ENCODE measurements at places on chromosomes 7 and 10.

DNA sequence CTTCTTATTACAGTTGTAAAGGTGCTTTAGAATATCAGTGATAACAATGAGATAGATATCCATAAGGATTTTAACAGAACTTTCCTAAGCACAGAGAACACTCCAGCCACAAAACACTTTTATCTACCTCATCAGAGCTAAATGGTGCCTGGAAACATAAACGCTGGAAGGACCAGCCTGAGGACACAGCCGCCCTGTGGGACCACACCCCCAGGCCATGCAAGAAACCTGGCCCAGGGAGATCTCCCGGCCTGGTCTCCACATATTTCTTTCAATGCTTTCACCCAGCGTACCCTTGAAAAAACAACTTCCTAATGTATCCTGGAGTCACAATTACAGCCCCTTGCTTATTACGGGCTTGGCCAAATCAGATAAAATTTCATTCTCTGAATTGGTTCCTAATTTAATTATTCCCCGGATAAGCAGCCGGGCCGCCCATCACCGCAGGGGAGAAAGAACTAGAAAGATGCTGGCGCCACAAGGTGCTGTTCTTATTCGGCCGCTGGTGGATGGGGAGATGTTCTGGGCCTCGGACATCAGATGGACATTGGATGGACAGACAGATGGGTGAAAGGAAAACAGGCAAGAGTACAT is 11.8 kb downstream of the CHST15 start:
- no peak for DNase-seq

- DNase-seq: no peak
Measured at GRCh38 chr7:68828575-68828974, 769.7 kb upstream of the AUTS2 start.

- DNase-seq: no peak
Measured at GRCh38 chr7:28466341-28466740, 54.0 kb downstream of the CREB5 start.

- no peak for DNase-seq
Measured at GRCh38 chr10:35409094-35409582, 72.8 kb downstream of the CCNY start.

DNA sequence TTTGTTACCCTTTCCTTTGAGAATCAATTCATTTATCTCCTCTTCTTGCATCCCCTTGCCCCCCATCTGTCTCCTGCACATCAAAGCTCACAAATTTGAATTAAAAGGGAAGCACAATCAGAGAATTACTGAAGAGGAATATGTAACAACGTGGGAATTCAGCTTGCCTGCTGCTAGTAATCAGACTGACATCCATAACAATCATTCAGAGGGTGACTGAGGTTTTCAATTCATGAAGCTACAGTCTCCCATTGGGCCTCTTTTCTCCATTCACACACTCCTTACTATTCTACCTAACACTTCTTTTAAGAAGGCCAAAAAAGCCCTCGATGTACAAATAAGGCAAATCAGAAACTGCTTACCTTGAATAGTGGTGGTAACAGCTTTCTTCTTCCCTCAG is 24.3 kb upstream of the DNA2 start:
- DNase-seq: no peak

DNA sequence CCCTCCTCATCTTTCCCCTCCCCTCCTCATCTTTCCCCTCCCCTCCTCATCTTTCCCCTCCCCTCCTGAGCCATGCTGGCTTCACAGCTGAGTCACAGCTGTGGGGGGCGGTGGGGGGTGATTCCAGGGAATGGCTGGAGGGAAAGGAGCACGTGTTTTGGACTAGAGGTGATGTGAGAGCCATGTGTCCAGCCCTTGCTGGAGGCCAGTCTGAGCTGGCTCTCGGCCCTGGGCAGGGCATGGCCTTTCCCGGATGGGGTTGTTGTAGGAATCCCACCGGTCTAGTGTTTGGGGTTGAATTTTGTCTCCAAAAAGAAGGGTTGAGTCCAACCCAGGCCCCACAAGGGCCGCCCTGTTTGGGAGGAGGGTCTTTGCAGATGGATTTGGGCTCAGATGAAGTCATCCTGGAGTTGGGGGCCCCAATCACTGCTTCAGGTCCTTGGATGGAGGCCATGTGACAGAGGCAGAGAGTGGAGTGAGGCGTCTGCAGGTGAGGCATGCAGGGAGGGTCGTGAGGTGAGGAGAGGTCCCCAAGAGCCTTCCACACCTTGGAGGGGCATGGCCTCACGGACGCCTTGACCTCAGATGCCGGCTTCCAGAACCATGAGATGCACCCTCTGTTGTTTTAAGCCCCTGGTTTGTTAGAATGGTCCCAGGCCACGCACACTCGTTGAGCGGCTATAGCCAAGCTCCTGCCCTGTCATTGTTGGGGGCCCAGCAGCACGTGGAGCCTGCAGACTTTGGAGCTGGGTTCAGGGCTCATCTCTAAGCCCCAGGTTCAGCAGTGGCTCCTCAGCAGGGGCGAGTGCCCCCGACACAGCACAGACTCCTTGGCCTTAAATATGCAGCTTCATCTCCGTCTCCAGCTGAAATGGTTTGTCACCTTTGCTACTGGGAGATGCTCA is 101.6 kb downstream of the DNAJB6 start:
- no peak for DNase-seq

- no peak for DNase-seq
Measured at GRCh38 chr7:142891490-142892082, 6.0 kb upstream of the TRPV6 start.

DNA sequence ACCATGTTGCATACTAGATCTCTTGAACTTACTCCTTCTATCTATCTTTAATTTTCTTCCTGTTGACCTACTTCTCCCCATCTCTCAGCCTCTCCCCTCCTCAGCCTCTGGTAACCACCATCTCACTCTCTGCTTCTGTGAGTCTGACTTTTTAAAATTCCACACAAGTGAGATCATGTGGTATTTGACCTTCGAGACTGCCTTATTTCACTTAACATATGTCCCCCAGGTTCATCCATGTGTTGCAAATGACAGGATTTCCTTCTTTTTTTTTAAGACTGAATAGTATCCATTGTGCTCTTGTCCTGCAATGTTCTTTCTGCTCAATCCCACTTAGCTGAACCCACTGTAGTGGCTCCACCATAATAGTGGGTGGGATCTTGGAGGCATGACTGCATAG is 51.4 kb upstream of the DNAJC1 start:
- DNase-seq: no peak

GRCh38 chr10:101130141-101130540 is 959 bp upstream of the TLX1 start:
- no peak for DNase-seq

- no peak for DNase-seq
Measured at GRCh38 chr10:45253183-45253914, 62.1 kb downstream of the OR13A1 start.

DNA sequence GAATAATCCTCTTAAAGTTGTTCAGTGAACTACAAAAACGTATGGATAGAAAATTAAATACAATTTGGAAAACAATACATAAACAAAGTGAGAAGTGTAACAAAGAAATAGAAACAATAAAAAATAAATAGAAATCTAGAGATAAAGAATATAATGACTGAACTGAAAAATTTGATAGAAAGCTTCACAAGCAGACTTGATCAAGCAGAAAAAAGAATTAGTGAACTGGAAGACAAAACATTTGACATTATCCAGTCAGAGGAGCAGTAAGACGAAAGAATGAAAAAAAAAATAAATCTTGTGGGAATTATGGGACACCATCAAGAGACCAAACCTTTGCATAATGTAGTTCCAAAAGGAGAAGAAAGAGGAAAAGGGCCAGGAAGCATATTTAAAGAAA is 32.4 kb upstream of the NPY start:
- DNase-seq: no peak

DNA sequence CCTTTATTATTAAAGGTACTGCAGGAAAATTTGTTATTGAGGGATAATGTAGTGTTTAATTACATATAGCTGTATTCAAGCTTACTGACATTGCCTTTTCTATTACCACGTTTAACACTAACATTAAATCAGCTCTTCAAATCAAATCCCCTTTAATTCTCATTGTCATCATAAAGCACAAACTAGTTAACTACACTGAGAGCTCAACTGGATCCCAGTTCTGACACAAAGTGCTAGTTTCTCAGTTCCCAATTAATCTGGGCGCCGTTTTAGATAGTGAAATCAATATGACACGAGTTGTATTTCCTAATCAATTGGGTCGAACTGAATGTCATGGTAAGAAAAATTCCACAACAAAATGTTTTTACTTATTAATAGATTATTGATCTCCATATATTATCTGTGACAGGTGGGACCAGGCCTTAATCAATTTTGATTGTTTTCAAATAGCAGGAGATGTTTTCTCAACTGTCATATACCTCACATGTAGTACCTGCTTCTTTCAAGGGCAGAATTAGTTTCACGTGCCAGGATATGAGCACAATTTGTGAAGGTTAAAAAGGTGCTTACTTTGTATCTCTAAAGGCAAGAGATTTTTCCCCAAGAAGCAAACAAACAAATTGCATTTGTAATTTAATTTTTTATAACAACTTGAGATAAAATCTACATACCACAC is 71.0 kb downstream of the AASS start:
- DNase-seq: no peak

- DNase-seq: no peak
Measured at GRCh38 chr10:97875391-97875790, 25.7 kb downstream of the GOLGA7B start.

DNA sequence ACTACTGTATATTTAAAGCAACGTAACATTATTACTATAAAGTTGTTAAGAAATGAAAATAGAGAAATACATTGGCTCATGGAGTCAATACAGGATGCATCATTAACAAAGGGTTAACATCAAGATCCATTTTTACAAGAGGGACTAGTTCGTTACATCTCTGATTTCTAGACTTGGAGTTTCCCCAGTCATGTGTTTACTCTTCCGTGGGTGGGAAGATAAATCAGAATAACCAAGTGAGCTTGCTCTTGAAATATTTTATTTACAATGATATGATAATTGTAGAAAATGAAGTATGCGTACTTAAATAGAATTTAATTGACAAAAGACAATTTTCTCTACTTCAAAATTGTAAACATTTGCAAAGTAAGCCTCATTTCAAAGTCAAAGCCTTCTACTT is 1.0 kb upstream of the PRKAR2B start:
- no peak for DNase-seq

DNA sequence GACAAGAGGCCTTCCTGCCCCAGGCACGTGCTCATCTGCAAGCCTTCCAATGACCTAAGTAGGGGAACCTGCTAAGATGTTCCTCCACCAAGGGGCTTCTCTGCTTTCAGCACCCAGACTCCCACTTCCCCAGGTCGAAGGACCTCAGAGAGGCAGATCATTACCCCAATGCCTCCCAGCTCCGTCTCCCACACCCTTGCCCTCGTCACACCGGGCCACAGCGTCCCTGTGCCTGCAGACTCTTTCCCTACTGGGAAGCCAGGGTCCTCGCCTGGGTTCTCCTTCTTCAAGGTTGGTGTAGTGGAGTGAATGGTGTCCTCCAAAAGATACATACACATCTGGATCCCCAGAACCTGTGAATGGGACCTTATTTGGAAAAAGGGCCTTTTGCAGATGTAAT is 151.9 kb downstream of the UBE2H start:
- DNase-seq: no peak

Measured in breast epithelium (tissue), 4 donors.